ENCODE measurements at places on chromosomes 16 and 17.

GRCh38 chr17:75350706-75351105 is 54.8 kb downstream of the GRB2 start:
- no peak for DNase-seq

DNA sequence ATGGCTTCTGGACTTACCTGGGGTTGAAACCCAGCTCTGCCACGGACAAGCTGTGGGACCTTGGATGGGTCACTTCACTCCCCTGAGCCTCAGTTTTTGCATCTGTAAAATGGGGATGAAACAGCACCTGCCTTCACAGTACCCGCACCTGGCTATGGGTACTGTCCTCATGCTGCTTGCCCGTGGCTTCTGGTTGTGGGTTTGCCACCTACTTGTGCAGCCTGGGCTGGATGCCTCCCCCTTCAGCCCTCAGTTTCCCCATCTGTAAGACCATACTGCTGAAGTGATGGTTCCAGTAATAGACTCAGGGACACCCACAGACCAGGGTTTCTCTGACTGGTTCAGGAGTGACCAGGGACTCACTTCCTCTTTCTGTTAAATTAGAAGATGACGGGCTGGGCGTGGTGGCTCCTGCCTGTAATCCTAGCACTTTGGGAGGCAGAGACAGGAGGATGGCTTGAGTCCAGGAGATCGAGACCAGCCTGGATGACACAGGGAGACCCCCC is 9.4 kb downstream of the GLIS2 start:
- no peak for DNase-seq

DNA sequence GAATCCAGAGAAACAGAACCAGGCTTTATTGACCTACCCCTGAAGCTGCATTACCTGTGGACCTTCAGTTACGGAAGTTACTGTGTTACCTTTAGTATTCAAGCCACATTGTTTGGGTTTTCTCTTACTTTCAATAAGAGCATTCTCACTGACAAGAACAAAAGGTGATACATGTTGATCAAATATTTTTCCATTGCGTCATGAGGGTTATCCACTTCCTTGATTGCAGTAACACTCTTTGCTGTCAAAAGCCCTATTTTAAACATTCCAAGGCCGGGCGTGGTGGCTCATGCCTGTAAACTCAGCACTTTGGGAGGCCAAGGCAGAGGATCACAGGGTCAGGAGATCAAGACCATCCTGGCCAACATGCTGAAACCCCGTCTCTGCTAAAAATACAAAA is 28.6 kb upstream of the PAFAH1B1 start:
- no peak for DNase-seq

GRCh38 chr16:74372369-74372768 is 3.7 kb upstream of the NPIPB15 start:
- no peak for DNase-seq

- no peak for DNase-seq
Observed at GRCh38 chr17:65538675-65539529, 22.5 kb downstream of the AXIN2 start.

All from stimulated activated CD4-positive, alpha-beta T cell treated with anti-CD3 and anti-CD28 coated beads, Interleukin-2, amount 100 ng/mL, for 48 hours (primary cell).